ENCODE measurements at places on chromosomes 16 and 17.
A peak's percentile ranks its signal among the peaks of the same experiment; 100 is the strongest.

DNA sequence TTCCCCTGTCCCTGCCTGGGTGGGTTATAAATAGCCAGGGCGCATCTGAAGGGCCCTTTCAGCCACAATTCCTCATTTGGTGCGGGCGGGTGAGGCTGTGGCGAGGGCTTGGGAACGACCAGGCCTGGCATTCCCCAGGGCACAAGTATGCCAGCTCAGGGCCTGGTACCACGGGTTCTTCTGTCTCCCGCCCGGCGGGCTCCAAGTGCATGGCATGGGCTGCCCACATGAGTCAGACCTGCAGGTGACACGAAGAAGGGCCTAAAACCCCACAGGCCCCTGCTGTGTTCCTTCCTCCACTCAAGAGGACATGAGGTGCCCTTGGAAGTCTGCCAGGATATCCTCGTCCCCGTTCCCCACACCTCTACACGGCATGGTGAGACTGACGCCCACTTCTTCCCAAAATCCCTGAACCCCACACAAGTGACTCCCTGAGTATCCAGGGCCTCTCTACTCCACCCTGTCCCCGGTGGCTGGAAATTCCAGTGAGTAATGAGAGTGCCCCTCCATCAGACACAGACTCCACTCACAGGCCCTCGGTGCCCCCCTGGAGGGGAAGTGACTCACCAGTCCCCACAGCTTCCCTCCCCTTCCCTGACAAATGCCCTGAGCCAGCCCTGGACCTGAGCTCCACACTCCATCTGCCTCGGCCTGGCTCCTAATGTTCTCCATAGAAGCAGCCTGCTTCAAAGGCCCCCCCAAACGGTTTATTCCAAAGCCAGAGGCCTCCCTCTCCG lies 68.8 kb downstream of the ABR start:
- peak; percentile 65 for DNase-seq

- no peak for DNase-seq
Observed at GRCh38 chr16:31351246-31351941, 3.6 kb upstream of the ITGAX start.

DNA sequence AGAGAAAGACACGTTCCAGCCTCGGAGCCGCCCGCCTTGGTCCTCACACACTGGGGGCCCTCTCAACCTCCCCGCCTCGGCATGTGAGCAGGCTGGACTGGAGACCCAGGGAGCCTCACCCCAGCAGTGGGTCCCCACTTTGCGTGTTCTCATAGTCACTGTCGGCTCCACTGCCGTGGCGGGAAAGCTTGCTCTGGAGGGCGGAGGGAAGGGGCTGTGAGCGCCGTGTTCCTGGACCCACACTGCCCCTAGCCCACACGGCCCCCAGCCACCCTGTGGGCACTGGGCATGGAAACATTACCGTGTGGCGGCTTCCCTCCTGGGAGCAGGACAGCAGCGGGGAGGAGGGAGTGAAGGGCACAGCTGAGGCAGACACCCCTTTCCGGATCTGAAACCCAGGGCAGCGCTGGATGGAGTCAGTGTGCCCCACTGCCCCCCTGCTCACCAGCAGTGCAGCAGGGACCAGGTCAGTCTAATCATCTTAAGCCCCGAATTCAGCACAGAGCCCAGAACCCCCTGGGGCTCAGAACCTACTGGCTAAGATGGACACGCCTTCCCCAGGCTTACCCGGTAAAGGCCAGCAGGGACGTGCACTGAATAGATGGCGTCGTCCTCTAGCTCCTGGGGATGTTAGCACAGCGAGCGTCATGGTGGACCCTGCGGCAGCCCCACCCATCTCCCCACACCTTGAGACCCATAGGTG lies 7.2 kb downstream of the TP53I13 start:
- DNase-seq: no peak

DNA sequence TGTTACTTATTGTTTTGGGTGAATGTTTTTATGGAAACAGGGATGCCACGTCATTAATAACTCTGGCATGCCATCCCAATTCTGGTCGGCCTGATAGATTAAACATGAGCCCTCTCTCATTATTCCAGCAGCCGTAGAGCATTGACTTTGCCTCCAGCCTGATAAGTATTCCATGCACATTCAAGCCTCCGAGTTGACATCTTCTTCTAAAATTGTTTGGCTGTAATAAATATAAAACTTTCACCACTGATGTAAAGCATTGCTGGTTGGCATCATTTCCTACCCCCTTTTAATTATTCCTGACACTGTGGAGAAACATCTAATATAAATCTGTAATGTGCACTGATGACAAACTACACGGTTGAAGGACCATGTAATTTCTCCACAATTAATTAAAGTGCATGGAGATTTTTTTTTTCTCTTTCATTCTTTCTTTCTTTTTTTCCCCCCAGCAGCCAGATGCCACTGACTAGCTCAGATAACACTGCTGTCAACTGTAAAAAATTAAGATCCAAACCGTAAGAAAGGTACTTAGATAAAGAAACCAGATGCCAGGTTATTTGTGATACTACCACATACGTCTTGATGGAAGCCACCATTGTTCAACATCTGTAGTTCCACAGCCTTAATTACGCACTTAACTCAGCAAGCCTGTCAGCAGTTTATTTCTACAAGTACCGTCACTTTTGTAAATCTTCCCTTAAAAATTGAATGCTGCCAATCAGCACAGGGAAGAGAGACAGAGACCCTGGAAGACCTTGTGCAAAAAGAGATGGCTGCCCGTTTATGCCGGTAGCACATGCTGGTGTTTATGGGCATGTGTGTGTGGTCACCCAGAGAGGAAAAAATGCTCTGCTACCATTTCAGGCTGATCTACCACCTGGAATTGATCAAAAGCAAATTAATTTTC lies 237.7 kb downstream of the IRX3 start:
- DNase-seq: peak; percentile 38

DNA sequence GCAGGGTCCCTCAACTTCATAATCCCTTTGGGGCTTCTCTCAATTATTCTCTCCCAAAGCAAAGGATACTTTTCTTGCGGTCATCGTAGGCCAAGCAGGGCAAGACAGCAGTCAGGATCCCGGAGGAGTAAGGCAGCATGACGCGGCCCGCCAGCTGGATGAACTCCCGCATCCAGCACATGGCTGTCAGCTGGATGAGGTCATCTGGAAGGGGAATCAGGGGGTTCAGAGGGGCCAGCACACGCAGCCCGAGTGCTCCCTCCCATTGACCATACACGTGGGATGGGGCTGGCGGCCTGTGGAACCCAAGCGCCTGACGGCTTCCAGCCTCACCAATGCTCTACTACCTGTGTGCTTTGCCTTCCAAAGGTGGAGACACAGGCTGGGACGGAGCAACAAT lies 19.2 kb downstream of the VAC14 start:
- DNase-seq: no peak

Data from hematopoietic multipotent progenitor cell treated with erythropoietin and hydrocortisone succinate and interleukin-3 and kit ligand, for 4 days (in vitro differentiated cells).